ENCODE measurements at places on chromosomes 3 and 15.
A peak's percentile ranks its signal among the peaks of the same experiment; 100 is the strongest.

DNA sequence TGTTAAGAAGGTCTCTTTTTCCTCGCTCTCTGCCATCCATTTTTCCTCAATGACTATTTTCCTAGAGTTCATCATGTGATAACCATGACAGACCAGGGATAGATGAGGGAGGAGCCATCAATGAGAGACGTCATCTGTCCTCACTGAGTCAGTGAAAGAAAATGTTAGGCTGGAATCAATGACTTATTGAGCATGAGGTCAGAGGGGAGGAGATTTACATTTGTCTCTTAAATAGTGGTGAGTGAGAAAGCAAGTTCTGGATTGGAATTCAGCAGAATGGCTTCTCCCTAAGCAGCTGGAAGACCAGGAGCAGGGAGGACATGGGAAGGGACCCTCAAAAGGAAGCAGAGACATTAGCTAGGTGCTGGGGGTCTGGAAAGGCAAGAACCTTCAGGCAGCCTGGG is 28.2 kb upstream of the USP3 start:
- DNase-seq = peak; percentile 100

- DNase-seq = no peak
Measured at GRCh38 chr3:87478716-87479115, 202.3 kb upstream of the POU1F1 start.

GRCh38 chr3:193974191-193974652 is 161.7 kb upstream of the HES1 start:
- DNase-seq = peak; percentile 36

- DNase-seq = no peak
Measured at GRCh38 chr3:155981669-155982068, 111.2 kb downstream of the GMPS start.

GRCh38 chr3:149575213-149575960 is 82.4 kb downstream of the WWTR1 start:
- peak; percentile 99 for DNase-seq

DNA sequence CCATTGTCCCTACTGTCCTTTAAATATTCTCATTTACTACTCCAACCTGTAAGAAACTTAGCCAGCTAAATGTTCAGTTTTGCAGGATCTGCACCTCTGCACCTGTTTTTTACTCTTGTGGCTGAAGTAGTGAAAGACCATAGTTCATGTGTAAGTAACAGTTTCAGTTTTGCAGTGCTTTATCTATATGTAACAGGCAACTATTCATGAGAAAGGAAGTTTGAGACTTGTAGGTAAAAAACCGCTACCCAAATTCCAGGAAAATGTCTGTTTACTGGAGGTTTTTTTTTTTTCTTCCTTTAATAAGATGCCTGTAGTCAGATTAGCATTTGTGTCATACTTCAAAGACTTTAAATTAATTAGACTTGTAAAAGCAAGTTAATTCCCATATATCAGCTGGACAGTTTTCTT is 25.4 kb upstream of the MBNL1 start:
- DNase-seq = no peak

DNA sequence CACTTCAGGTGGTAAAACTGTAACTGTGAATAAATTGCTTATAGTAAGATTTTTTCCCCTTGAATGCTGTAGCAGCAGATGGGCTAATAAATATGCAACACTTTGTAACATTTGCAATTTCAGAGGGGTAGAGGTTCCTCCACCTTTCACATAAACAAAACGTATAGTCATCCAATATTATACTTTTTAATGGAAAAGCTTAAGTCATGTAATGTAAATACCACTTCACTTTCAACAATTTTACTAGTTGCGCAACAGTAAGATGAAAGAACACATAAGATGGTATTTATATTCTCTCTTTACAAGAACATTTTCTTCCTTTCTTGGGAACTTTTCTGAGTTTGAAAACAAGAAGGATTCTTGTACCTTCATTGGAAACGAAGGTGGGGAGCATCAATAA is 56.6 kb upstream of the FAM3D start:
- peak; percentile 3 for DNase-seq

DNA sequence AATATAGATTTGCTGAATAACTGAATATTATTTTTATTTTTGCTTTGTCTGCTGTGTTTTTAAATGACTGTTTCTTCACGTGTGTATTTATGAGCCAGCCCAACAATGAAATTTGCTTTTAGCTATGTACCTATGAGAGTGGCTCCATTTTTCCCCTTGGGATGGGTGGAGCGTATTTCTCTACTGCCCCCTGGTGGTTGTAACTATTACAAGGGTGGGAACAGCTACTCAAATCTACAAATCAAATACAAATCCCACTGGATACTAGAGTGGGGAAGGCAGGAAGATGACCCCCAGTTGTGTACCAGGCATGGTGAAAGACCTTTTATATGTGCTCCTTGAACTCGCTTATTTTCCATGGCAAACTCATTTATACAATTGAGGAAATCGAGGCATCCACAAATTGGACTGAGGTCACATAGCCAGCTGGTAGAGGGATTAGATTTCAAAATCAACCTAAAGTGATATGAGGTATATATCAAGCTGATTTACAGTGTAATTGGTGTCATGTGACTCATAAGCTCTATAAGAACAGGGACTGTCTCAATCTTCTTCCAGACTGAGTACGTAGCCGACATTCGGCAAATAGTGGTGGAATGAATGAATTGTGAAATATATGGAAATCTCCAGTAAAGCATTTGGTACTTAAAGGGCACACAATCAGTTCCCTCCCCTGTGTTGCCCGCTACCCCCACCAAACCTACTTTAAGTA is 69.5 kb upstream of the VEPH1 start:
- peak; percentile 71 for DNase-seq
